ENCODE measurements at places on chromosomes 7 and 10.

DNA sequence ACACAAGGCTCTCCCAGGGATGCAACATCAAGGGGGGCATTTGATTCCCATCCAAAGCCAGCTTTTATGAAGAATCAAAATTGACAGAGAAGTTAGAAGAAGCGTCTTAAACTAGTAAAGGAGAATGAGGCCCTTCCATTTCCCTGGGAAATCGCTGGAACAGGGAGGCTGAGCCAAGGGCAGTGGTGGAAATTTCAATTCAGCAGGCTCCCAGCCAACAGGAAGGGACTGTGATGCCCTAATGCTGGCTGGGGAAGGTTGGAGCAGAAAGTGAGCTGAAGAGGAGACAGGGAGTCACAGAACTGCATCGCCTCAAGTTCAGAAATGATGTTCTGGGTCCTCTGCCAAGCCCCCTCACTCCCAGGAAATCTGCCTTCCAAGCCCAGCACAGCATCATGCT is 517.3 kb downstream of the GRID1 start:
- no peak for DNase-seq

- DNase-seq = no peak
Measured at GRCh38 chr7:31720366-31720765, 33.4 kb downstream of the PPP1R17 start.

GRCh38 chr10:72000073-72001032 is 36.2 kb downstream of the CHST3 start:
- no peak for DNase-seq

- DNase-seq = no peak
Measured at GRCh38 chr10:98855403-98856189, 380.1 kb downstream of the HPSE2 start.

DNA sequence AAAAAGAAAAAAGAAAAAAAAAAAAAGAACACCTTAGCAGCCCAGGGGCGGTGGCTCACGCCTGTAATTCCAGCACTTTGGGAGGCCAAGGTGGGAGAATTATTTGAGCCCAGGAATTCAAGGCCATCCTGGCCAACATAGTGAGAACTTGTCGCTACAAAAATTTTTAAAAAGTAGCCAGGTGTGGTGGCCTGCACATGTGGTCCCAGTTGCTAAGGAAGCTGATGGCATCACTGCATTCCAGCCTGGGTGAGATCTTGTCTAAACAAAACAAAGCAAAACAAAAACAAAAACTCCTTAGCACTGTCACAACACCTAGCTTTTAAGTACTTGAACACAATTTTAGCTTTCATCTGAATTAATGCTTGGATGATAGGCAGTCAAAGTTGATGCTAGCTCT is 86.3 kb upstream of the MKLN1 start:
- no peak for DNase-seq

DNA sequence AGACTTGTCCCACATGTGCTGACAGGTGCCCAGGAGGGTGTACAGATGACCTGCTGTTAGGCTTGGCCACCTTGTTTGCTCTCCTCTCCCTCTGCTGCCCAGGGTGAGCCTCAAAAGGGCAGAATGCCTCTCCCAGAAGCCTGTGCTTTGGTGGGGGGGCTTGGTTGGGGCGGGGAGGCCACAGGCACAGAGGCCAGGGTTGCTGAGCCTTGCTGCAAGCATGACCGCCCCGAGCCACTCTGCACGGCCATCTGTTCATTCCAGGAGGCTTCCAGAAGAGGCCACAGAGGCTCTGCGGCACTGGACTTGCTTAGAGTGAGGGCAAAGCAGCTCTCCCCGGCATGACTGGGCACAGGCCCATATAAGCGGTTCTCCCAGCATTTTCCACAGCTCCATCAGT is 190.8 kb downstream of the GLRX3 start:
- DNase-seq = no peak

DNA sequence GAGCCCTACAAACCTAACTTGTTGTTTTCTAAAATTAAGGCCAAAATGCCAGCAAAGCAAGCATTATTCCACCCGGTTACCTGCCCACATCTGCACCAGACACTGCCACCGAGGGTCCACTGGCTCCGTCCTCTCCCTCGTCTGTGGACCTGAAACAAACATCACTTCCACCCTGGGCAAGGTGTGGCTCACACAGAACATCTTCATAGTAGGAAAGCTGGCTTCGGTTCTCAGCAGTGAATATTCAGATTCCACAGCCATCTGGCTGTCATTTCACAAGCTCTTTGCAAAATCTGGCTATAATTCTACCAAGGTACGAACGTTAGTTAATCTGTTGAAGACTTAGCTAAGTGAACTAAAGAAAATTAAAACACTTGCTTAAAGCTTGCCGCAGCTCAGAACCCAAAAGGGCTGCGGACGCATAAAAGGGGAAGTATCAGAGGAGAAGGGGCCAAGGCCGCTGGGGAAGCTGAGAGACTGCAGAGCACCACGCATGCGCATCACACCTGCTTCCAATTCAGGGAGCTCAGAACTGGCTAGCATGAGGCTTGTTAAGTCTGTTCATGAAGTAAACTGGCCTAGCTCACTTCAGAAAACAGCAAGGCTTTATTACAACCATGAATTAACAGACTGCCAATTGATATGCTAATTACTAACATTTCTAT is 46.1 kb downstream of the PTPRN2 start:
- no peak for DNase-seq

- no peak for DNase-seq
Measured at GRCh38 chr10:121570315-121570714, 27.9 kb downstream of the FGFR2 start.

DNA sequence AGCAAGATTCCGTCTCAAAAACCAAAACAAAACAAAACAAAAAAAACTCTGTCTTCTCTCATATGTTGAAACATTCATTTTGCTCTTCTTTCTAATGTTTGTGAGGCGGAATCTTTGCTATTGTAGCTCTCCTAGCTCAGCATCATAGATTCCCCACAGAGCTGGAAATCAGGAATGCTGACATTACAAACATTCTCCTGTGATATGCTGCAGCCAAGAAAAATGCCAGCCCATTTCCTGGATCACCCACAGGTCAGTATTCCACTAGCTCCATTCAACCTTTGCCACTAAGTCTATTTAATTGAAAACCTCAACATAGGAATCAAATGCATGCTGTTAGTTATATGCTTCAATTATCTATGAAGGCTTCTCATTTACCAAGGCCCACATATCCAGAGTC is 186.3 kb downstream of the IPMK start:
- DNase-seq = no peak

GRCh38 chr7:77651575-77652162 is 44.6 kb upstream of the RSBN1L start:
- no peak for DNase-seq

GRCh38 chr7:27367933-27368549 is 125.4 kb downstream of the EVX1 start:
- DNase-seq = no peak

DNA sequence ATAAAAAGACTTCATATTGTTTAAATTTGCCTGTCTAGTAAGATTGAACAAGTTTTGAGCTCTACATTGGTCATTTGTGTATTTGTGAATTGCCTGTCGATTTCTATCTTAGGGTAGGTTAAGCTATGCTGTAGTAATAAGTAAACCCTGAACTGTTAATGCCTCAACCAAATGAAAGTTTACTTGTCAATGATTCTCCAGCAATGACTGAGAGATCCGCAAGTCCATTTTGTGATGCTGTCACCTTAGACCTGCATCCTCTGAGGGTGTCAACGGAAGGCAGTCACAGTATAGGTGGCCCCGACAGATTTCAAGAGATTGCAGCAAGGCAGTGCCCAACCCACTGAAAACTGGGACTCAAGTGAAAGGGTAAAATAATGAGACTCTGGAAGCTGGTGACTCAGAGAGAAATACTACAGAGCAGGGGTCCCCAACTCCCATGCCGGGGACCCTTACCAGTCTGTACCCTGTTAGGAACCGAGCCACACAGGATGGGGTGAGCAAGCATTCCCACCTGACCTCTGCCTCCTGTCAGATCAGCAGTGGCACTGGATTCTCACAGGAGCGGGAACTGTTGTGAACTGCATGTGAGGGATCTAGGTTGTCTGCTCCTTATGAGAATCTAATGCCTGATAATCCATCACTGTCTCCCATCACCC is 10.8 kb upstream of the PHYH start:
- DNase-seq = no peak

- DNase-seq = no peak
Measured at GRCh38 chr7:8089036-8089780, 120.6 kb downstream of the GLCCI1 start.

DNA sequence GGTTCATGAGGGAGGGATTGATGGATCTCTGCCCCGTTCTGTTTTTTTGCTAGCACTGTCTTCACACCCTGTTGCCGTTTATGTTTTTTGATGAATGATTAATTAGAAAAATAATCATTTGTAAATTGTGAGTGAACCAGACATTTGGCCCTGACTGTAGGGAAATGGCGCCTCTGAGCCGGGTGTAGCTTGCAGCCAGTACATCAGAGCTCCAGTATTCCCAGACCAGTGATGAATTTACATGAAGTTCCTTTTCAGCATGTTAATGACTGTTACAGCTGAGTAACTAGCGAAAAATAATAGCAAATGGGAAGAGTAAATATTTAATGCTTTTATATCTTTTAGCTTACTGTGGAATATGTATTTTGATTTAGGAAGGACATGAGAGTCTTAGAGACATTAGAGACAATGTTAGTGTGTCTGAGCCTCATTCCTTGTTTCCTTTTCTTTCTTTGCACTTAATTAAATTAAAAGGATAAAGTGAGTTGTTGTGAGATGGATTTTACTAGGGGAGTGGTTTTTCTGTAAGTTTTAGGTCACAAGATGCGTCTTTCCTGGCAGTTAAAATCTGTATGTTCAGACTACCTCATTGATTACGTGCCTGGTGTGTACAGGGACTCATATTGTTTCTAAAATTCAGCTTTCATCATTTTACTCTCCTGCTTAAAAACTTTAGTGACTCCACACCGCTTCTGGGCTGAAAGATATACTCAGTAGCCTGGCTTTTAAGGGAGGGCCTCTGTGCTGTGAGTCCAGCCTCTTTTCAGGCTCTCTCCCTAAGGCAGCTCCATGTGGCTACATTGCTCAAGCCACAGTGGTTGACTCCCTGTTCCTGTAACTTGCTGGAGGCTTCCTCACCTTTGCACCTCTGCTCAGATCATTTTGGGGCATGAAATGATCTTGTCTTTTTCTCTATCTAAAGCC is 86.4 kb downstream of the AUTS2 start:
- DNase-seq = no peak

DNA sequence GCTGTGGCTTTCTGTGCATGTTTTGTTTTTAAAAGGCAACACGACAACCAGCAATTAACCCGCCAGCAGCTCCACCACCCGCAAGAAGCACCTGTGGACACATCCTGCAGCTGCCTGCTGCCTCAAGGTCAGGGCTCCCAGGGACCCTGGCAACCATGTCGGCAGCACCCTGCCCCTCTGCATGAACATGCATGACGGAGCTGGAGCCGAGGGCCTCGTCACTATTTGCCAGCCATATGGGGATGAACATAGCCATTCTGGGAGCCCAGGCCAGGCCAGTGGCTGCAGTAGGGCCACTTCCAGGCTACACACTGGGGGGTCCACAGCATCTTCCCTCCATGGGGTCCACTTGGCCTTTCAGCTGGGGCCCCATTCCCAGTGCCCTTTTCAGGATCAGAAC is 52.9 kb downstream of the CAMK2B start:
- no peak for DNase-seq

DNA sequence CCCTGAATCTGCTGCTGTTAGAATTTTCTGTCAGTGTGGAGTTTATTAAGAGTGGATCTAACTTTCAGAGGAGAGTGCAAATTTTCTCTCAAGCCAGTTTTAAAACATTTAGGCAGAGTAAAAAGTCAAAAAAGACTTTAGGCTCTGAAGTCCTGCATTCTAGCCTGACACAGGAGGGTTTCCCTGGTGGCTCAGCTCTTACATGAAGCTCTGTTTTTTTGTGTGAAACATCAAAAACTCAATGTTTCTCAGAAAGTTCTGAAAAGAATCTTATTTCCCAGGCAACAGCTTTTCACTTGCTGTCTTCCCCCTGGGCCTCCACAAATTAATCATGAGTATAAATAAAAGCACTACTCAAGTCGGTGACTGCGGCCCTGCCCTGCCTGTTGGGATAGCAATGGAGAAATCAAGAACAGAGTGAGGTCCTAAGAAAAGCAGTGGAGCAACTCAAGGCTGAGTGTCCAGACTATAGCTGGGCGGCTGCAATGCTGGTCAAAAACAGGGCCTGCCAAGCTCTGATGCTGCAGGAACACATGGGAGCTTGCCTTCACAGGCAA is 22.3 kb upstream of the WDR11 start:
- DNase-seq = no peak

GRCh38 chr7:82268632-82269031 is 174.9 kb downstream of the CACNA2D1 start:
- DNase-seq = no peak

DNA sequence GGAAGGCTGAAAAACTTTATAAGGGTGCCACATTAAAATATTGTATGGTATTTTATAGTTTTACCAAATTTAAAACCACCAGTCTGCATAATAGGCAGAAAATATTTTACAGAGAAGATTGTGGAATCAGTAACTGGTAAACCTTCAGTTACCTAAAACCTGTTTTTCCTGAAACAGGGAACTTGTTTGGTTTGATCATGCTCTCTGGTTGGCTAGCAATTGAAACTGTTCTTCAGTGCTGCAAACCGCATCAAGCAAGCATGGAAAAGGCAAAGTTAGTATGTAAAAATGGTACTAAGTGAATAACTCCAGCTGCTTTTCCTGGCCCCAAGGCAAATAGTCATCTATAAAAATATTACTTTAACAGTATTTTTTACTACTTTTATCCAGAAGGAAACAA is 316.9 kb upstream of the LRRN3 start:
- no peak for DNase-seq

DNA sequence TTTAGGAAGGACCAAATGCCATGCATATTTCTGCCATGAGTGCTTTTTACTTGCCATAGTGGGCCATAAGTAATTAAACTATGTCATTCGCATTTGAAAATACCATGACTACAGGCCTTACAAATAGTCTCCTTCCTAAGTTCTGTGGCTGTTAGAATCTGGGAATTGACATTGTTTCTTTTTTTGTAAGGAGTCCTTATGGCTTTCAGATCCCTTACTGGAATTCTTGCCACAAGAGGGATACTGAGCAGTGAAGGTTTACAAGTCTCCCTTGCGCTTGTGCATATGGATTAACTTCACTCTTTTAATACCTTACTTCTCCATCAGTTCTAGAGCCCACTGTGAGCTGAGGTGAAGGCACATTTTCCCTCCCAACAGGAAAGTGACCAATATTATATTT is 166.0 kb downstream of the NRG3 start:
- no peak for DNase-seq

- no peak for DNase-seq
Measured at GRCh38 chr10:56028298-56029132, 332.5 kb downstream of the ZWINT start.

GRCh38 chr7:142301923-142302550 is 44.2 kb upstream of the PRSS58 start:
- DNase-seq = no peak

GRCh38 chr7:8283968-8284367 is 22.0 kb upstream of the ICA1 start:
- no peak for DNase-seq

GRCh38 chr7:35971133-35971891 is 170.5 kb downstream of the SEPTIN7 start:
- no peak for DNase-seq

All from anterior cingulate cortex (tissue), 58 donors.